ENCODE measurements at places on chromosomes 11 and 22. TPM values are rescaled to one million over a fixed set of nuclear protein-coding genes. Genes with fewer than 3 reads are reported as not detected.

Gene MPZL3
- 13.2 TPM for total RNA-seq

Gene EMID1
- total RNA-seq: 10.5 TPM

Gene ABTB2
- 6.9 TPM for total RNA-seq

DNA sequence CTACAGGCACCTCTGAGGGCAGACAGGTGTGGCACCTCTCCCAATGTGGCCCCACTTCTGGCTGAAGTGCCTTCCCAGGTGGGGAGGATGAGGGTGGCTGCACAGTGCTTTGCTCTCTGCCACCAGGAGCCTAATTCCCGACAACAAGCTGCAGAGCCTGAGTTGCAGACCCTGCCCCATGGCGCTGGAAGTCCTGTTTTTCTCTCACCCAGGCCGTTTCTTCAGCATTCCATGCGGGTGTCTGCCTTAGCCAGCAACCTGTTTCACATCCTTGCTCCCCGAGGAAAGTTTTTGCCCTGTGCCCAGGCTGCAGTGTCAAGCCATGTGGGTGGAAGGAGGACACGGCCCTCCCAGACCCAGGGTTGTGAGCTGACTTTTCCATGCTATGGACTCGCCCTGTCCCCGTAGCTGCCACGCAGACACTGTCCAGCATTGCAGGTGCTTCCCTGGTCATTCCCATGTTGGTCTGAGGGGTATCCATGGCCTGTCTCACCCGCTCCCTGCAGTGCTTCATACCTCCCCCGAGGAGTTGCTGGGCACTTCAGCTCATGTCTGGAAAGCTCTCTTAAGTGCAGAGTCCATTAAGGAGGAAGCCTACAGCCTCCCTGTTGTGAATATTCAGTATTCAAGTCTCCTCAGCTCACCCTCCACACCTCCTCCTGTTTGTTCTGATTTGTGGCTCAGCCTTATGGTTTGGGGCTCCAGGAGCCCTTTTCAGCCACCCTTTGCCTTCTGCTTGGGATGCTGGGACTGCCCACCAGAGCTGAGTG, 2.9 kb downstream of the DAGLA start:
- no peak overlapping the region for H3K27ac ChIP-seq
- H3K4me1 ChIP-seq: peaks cover 25% of the 10 kb centered on the region
- no peaks in the 10 kb centered on the region for H3K36me3 ChIP-seq
- H3K4me3 ChIP-seq: no peak overlapping the region
- H3K27me3 ChIP-seq: no peaks in the 10 kb centered on the region

GRCh38 chr11:27475622-27476021, 3.0 kb upstream of the LGR4 start:
- H3K36me3 ChIP-seq: no peaks in the 10 kb centered on the region
- no peak for DNase-seq
- no peak overlapping the region for H3K27ac ChIP-seq
- peaks cover 5% of the 10 kb centered on the region for H3K4me1 ChIP-seq
- H3K27me3 ChIP-seq: no peaks in the 10 kb centered on the region

- no peaks in the 10 kb centered on the region for H3K36me3 ChIP-seq
- H3K27me3 ChIP-seq: no peaks in the 10 kb centered on the region
- H3K4me1 ChIP-seq: no peaks in the 10 kb centered on the region
- no peak overlapping the region for H3K4me3 ChIP-seq
- no peak for DNase-seq
Measured at GRCh38 chr22:38163844-38164550, 17.6 kb downstream of the PLA2G6 start.

- H3K27ac ChIP-seq: no peak overlapping the region
- H3K27me3 ChIP-seq: no peaks in the 10 kb centered on the region
- no peaks in the 10 kb centered on the region for H3K4me1 ChIP-seq
- no peak overlapping the region for H3K4me3 ChIP-seq
- no peaks in the 10 kb centered on the region for H3K36me3 ChIP-seq
Measured at GRCh38 chr22:34004058-34004457, 83.8 kb upstream of the LARGE1 start.
